K562 (cell line): ENCODE measurements at places on chromosomes 6 and 20. TPM values are rescaled to one million over a fixed set of nuclear protein-coding genes. Genes with fewer than 3 reads are reported as not detected.

DNA sequence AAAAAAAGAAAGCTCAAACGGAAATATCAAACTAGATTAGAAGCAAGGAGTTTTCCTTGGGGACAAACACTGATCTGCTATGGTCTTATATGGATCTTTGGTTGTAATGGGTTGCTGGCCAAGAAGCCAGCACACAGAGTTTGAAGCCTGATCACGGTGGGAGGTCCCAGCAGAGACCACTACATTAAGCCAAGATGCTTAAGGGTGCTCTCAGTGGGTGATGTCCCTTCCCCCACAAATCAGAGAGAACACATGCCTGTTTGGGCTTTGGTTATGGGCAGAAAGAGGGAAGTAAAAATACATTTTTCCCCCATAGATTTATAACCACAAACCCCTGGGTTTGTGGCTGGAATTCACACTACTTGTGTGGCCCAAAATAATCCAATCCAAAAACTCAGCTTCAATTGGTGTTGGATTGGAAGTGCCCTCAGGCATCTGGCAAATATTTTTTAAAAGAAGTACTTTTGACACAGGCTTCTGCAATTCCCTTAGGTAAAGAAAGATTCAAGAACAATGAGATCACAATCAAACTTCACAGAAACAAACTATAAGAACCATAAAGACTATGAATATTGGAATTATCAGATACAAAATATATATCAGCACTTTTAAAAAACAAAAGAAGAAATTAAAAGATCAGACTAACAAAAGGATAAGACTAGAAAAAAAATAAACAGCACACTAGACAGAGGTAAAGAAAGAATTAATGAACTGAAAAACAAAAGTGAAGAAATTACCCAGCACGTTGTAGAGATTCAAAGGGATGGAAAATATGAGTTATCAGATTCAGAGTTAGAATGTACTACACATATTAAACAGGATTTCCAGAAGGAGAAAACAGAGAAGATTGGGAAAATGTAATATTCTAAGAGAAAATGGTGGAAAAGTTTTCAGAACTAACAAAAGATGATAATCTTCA, 44.7 kb downstream of the ESF1 start:
- DNase-seq, result no peak
- no peak overlapping the region for H3K4me3 ChIP-seq
- no peak overlapping the region for H3K27ac ChIP-seq
- H3K27me3 ChIP-seq, result no peaks in the 10 kb centered on the region
- peaks cover 38% of the 10 kb centered on the region; the same call in 1 of the 3 replicates for H3K36me3 ChIP-seq

- no peak overlapping the region for H3K4me3 ChIP-seq
- no peaks in the 10 kb centered on the region for H3K36me3 ChIP-seq
- H3K4me1 ChIP-seq, result no peaks in the 10 kb centered on the region
- no peak overlapping the region for H3K27ac ChIP-seq
- H3K27me3 ChIP-seq, result no peaks in the 10 kb centered on the region
- DNase-seq, result no peak
Observed at GRCh38 chr6:162026843-162027242, 700.7 kb downstream of the PRKN start.

DNA sequence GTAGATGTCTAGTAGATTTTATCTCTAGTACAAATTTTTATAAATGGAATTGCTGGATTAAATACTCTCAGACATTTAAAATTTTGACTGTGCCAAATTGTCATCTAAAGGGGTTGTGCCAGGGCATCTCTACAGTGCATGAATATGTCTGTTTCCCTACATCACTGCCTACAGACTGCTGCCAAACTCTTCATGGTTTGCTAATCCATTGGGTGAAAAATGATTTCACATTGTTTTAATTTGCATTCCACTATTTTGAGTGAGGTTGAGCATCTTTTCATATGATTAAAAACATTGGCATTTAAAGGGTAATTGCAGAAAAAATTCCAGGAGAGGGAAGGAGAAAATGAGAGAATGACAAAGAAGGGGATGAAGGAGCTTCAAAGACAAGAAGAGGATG, 267.7 kb upstream of the RNF24 start:
- H3K4me3 ChIP-seq, result no peak overlapping the region
- no peaks in the 10 kb centered on the region; the same call in 2 of the 3 replicates for H3K27me3 ChIP-seq
- no peaks in the 10 kb centered on the region for H3K36me3 ChIP-seq
- DNase-seq, result no peak
- no peak overlapping the region for H3K27ac ChIP-seq
- H3K4me1 ChIP-seq, result no peaks in the 10 kb centered on the region

- H3K27ac ChIP-seq, result no peak overlapping the region
- no peaks in the 10 kb centered on the region for H3K4me1 ChIP-seq
- no peak overlapping the region for H3K4me3 ChIP-seq
- H3K36me3 ChIP-seq, result no peaks in the 10 kb centered on the region
Observed at GRCh38 chr6:21856456-21856825, 262.9 kb downstream of the SOX4 start.

MEP1A gene
- total RNA-seq, result not detected in 2 replicates

TSHZ2 gene
- 0.11 and 0.20 TPM in 2 replicates for total RNA-seq

DEFB132 gene
- not detected in 2 replicates for total RNA-seq

CFAP61 gene
- not detected in 2 replicates for total RNA-seq

DNA sequence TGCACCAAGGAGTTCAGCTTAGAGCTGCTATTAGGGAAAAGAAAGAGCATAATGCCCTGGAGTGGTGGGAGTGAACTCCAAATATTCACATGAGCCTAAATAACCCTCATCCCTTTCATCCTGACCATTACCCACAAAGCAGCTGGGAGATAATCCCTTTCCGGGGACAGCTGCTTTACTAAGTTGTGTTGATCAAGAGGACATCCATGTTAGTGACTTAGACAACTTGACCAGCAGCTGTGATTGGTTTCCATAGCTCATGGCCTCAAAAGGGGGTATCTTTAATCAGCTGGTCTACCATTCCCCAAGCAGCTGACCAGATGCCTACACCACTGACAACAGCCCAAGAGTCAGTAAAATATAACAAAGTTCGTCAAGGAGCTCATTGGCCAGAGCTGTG, 75.8 kb upstream of the LY86 start:
- no peak overlapping the region for H3K4me3 ChIP-seq
- H3K36me3 ChIP-seq, result no peaks in the 10 kb centered on the region
- no peaks in the 10 kb centered on the region for H3K4me1 ChIP-seq
- no peak overlapping the region for H3K27ac ChIP-seq
- peaks cover 7% of the 10 kb centered on the region; the same call in 1 of the 2 replicates for H3K27me3 ChIP-seq
- no peak for DNase-seq

DNA sequence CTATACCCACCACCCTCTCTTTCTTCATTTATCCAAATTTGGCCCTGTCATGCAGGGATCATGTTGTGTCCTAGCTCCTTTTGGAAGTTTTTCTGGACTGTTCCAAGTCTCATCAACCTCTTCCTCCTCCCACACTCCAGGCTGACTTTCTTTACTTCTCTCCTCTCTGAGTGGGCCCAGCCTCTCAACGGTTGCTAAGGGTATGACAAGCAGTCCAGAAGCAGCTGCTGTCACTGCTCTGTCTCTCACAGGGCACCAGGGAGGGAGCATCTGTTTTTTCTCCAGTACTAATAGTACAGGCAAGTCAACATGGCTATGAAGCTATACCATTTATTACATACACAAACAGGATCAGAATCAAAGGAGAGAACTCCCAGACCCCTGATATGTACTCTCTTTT, 8.2 kb downstream of the NT5DC1 start:
- peaks cover 19% of the 10 kb centered on the region; the same call in 2 of the 3 replicates for H3K36me3 ChIP-seq
- H3K27me3 ChIP-seq, result no peaks in the 10 kb centered on the region
- no peak overlapping the region for H3K27ac ChIP-seq
- no peaks in the 10 kb centered on the region for H3K4me1 ChIP-seq
- no peak overlapping the region for H3K4me3 ChIP-seq
- DNase-seq, result no peak

DNA sequence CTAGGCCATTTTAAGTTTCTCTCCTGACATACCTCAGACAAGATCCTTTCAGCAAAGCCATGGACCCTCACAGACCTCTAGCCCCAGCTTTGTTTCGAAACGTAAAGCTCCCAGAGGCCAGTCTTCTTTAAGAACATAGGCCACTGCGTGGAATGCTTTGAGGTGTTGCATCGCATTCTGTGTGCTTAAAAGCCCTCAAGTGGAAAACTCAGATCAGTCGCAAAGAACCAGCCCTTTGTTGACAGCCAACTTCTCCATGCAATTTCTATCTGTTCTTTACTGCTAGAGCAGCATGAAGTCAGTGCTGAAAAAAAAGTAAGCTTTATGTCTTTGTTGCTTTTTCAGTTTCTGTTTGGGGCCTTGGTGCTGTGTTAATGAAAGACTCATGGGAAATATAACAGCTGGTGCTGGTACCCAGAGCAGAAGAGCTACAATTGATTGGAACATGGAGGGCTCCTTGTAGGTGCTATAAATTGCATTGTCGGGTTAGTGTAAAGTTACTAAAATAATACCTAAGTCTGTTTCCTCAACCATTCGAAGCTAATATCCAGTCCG, 142.6 kb downstream of the MAP3K7 start:
- no peaks in the 10 kb centered on the region; the same call in 1 of the 2 replicates for H3K4me1 ChIP-seq
- no peaks in the 10 kb centered on the region for H3K27me3 ChIP-seq
- H3K36me3 ChIP-seq, result no peaks in the 10 kb centered on the region
- H3K27ac ChIP-seq, result no peak overlapping the region
- no peak for DNase-seq
- no peak overlapping the region for H3K4me3 ChIP-seq

GRCh38 chr6:66481216-66481615, 774.2 kb upstream of the EYS start:
- H3K4me1 ChIP-seq, result no peaks in the 10 kb centered on the region
- no peak overlapping the region for H3K4me3 ChIP-seq
- DNase-seq, result no peak
- H3K27ac ChIP-seq, result no peak overlapping the region

- no peaks in the 10 kb centered on the region for H3K36me3 ChIP-seq
- no peak overlapping the region for H3K27ac ChIP-seq
- H3K4me3 ChIP-seq, result no peak overlapping the region
- no peaks in the 10 kb centered on the region for H3K4me1 ChIP-seq
Observed at GRCh38 chr6:121764493-121764892, 329.0 kb downstream of the GJA1 start.

DNA sequence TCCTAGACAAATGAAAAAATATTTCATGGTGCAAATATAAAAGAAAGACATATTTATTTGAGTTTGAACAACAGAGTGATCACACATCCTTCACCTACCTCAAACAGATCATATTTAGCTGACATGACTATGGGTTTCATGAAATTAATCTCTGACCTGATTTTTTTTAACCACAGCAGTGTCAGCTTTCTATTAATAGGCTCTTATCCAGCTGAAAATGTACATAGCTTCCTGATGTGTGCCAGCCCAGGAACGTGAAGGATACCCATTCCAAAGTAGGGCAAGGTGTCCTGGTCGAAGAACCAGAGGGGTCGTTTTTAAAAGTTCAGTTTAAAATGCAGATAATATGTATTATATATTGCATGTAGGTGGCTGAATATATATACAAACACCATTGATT, 19.8 kb downstream of the TRDN start:
- no peaks in the 10 kb centered on the region for H3K4me1 ChIP-seq
- DNase-seq, result no peak
- H3K27me3 ChIP-seq, result no peaks in the 10 kb centered on the region
- H3K36me3 ChIP-seq, result no peaks in the 10 kb centered on the region

FOXA2 gene
- 1.0 and 1.5 TPM in 2 replicates for total RNA-seq

GRCh38 chr20:33789109-33789857, 21.9 kb upstream of the CHMP4B start:
- no peaks in the 10 kb centered on the region for H3K36me3 ChIP-seq
- H3K27ac ChIP-seq, result no peak overlapping the region
- peaks cover 19% of the 10 kb centered on the region for H3K4me1 ChIP-seq
- no peak overlapping the region for H3K4me3 ChIP-seq
- no peaks in the 10 kb centered on the region for H3K27me3 ChIP-seq

- H3K4me1 ChIP-seq, result no peaks in the 10 kb centered on the region
- H3K27me3 ChIP-seq, result no peaks in the 10 kb centered on the region; the same call in 2 of the 3 replicates
- DNase-seq, result no peak
- H3K36me3 ChIP-seq, result no peaks in the 10 kb centered on the region
Observed at GRCh38 chr6:109977791-109978173, 329 bp upstream of the GPR6 start.
